MM.1S (cell line): ENCODE measurements at places on chromosomes 16 and 17.

- DNase-seq: no peak
Observed at GRCh38 chr16:51464996-51465395, 313.9 kb upstream of the SALL1 start.

GRCh38 chr17:75489511-75489955, 25.8 kb downstream of the CASKIN2 start:
- DNase-seq: no peak

DNA sequence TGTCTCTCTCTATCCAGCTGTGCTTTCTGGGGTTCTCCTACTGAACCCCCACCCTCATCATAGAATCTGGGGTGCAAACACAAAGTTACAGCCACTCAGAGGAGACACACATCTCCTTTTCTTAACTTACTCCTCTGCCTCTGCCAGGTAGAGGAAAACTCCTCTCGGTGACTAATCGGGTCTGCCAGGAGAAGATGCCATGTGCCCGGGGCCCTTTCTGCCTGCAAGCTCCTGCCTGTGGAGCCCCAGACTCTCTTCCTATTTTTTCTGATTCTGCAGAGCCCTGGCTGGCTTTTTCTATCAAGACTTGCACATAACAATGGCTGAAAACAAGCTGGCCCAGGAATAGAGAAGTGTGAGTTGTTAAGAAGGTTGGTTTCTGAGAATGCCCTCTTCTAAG, 10.4 kb downstream of the SLC6A4 start:
- DNase-seq: no peak

DNA sequence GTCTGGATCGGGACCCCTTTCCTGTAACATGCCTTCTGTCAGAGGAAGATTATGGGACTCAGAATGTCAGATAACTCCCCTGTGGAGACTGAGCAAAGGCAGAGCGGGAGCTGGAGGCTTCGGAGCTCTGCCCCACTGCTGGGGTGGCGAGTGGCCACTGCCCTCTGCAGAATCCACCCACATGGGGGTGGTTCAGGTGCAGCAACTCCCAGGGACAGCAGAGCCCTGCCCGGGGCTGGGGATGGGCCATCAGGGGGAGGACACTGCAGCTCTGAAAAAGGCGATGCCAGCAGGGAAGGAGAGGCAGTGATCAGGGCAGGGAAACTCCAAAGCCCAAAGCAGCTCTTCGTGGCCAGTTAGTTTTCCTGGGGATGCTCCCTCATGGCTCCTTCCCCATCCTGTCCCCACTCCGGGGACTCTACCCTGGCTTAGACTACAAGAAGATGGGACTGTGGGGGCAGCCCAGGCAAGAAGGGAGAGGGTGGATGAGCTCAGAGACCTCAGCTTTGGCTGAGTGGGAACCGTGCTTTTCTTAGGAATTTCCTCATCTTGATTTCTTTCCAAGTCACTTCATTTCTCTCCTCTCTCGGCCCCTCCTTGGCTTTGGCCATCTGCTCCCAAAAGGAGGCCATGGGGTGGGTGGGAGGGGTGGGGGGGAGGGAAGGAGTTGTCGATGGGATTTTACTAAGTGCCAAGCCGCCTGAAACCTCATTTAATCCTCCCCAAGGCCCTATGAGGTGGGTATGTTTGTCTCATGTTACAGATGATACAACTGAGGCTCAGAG, 4.0 kb downstream of the CA4 start:
- DNase-seq: no peak

DNA sequence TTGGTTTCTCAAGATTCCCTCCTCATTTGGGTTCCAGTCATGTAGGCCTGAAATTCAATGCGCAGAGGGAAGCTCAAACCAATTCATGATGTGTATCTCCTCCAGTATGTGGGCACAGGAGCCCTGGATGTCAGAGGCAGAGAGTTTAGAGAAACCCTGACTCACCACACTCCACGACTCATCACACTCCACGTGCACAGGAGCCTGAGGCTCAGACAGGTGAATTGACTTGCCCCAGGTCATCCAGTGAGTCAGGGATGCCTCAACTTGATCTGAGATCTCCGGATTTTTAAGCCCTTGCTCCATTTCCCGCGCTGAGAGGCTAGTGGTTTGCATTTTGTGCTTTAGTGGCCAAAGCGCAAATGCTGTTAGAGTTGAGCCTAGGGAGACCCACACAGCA, 183.9 kb downstream of the HAPSTR1 start:
- DNase-seq: no peak

DNA sequence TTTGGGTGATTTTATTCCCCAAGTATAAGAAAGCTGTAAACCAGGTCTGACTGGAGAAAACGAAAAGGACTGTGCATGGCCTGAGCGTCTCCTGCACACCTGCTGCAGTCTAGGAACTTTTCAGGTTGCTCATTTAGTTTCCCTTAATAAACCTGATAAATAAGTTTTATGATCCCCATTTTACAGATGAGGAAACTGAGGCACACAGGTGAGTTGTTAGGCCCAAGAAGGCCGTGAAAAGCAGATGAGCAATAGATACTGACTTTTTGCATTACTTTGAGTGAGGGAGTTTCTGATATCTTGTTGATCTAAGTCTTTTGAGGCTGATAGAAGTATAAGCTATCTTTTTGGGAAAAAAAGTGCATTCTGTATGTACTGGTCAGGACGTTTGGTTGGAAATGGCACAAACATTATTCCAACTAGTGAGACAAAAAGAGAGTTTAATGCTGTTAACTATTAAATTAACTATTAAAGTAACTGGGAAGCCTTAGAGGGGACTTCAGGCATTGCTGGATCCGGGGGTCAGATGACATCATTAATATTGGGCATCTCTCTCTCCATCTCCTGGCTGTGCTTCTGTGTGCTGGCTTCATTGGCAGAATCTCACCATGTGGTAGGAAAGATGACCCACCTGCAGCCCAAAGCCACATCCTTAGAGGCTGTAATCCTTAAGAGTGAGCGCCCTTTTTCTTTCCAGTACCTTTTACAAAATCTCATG, 163.4 kb downstream of the CMIP start:
- no peak for DNase-seq

GRCh38 chr17:81287152-81287551, 8.0 kb downstream of the SLC38A10 start:
- DNase-seq: no peak

- DNase-seq: peak; percentile 42
Observed at GRCh38 chr16:48231727-48232492, 12.2 kb upstream of the LONP2 start.

GRCh38 chr17:61758430-61758829, 104.9 kb downstream of the BRIP1 start:
- no peak for DNase-seq

DNA sequence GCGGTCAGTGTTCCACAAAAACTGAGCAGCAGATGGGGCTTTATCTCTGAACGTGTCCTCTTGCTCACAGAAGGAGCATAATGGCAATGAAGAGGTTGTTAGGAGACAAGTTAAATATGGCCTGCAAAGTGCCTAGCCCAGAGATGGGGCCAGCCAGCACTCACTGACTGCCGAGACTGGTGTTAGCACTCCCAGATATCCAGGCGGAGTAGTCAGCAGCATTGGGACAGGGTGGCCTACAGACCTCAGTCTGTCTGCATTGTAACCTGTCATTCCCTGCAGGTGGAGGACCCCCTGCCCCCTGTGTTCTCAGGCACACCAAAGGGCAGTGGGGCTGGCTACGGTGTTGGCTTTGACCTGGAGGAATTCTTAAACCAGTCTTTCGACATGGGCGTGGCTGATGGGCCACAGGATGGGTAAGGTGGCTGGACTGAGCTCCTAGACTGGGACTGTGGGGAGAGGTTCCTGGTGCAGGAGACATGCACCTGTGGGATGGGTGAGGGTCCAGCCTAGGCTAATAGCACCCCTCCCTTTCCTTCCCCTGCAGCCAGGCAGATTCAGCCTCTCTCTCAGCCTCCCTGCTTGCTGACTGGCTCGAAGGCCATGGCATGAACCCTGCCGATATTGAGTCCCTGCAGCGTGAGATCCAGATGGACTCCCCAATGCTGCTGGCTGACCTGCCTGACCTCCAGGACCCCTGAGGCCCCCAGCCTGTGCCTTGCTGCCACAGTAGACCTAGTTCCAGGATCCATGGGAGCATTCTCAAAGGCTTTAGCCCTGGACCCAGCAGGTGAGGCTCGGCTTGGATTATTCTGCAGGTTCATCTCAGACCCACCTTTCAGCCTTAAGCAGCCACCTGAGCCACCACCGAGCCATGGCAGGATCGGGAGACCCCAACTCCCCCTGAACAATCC, 4.2 kb downstream of the MFAP4 start:
- DNase-seq: no peak

DNA sequence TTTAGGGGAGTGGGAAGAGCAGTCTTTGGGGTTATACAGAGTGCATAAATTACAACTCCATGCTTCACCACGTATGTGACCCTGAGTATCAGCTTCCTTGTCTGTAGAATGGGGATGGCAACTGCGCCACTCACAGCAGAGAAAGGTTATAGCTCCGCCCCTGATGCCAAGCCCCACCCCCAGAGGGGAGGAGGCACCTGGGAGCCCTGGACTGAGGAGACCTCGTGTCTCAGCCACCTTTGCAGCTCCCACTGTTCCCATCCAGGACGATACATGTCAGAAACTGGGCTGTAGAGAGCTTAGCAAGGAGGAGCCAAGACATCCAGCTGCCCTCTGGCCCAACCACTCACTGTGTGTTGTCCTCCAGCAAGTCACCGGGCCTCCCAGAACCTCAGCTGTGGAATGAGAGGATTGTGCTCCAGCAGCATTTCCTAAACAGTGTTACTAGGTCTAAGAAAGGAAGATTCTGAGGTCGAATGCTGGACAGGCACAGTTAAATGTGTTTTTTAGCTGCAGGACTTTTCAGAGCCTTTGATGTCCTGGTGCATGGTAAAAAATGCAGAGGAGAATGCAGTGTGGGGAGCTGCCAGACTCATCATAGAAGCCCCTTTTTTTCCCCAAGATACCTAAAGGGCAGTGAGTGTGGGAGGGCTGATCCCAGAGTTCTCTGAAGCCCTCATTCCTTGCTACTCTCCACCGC, 49.4 kb downstream of the BEAN1 start:
- peak; percentile 55 for DNase-seq

DNA sequence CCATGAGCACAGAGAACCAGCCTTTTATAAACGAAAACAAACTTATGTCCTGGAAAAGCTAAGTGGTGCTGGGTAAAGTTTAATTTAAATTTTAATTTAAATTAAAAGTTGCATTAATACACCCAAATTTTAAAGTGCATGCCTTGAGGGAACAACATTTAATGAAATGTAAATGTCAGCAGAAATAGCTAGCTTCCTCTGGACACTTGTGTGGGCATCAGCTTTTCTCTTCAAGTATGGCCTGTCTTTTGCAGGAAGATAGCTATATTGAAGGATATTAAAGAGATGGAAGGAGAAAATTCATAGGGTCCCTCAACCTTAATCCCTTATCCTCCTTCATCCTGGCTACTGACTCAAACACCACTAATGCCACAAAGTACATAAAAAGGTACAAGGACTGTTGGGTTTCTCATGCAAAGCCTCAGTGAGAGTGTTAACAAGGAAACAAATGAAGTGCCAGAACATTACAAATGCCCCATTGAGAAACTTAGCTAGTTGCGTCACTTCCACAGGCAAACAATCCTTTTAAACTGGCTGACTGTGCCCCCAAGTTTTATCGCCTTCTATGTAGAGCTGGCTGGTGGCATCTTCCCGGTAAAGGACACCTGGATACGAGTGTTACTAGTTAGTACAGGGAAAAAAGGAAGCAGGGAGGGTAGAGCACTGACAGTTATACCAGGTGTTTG, 14.1 kb downstream of the PHF12 start:
- no peak for DNase-seq

GRCh38 chr16:67425580-67425979, 5.3 kb upstream of the HSD11B2 start:
- DNase-seq: no peak

- DNase-seq: no peak
Observed at GRCh38 chr16:56610017-56610608, 1.7 kb downstream of the MT2A start.

DNA sequence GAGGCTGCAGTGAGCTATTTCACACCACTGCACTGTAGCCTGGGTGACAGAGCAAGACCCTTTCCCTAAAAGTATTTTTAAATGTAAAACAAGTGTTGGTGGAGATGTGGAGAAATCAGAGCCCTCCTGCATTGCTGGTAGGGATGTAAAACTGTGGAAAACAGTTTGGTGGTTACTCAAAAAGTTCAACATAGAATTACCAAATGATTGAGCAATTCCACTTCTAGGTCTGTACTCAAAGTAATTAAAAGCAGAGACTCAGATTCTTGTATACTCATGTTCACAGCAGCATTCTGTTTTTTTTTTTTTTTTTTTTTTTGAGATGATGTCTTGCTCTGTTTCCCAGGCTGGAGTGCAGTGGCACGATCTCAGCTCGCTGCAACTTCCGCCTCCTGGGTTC, 141.8 kb downstream of the PITPNC1 start:
- DNase-seq: no peak

GRCh38 chr17:2854143-2855055, 58.2 kb downstream of the RAP1GAP2 start:
- no peak for DNase-seq

DNA sequence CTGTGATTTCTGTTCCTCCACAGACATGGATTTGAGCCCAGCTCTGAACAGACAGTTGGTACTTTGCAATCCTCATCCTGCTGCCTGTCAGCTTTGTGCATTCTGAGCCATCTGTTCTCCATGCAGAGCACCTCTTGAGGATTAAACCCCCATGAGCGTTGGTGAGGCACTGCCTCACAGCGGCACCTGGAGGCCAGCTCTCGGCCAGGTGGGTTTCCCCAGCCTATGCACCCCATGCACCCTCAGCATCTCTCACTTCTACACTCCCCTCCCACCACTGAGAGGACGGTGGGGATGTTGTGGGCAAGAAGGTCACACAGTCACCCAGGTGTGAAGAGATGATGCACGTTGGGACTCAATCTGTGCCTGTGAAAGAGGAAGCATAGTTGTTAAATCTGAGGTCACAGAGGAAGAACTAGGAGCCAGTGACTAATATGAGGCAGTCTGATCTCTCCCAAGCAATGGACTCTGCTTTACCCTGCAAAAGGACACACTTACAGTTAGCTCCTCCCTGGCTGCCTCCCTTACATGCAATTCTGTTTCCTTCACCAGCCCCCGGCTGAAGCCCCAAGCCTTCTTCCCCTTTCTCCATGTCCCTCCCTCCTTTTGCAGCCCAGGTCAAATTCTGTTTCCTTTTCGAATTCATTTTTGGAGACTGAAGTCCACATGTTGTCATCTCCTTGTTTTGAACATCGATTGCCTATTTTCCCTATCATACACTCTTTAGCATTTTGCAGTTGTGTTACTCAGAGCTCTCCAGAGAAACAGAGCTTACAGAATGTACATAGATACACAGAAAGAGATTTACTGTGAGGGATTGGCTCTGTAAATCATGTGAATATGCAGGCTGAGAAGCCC, 58.5 kb downstream of the HS3ST3B1 start:
- DNase-seq: no peak
